ENCODE measurements at places on chromosomes 16 and 17.

DNA sequence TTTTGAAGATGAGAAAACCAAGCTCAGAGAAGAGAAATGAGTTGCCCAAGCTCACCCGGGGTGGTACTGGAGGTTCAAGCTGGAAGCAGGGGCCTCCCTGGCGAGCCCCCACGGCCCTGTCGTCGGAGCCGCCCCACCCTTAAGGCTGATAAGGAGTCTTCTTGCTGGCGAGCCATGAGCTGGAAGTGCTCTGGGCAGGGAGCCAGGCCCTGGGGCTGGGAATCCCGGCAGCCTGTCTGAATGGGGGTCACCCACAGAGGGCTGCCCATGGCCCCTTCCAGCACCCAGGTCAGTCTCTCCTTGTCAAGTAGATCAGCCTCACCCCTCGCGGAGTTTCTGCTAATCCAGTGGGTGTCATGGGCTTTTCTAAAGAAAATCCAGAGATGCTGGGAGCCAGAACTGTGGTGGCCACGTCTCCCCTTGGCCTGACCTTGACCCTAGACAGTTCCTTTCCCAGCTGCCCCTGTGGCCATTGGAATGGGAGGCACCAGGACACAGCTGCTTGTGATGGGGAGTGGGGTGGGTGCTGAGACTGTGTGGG is 1.2 kb upstream of the P2RX1 start:
- DNase-seq, result peak; percentile 80

- no peak for DNase-seq
Measured at GRCh38 chr17:68785565-68786486, 169.4 kb downstream of the ABCA8 start.

DNA sequence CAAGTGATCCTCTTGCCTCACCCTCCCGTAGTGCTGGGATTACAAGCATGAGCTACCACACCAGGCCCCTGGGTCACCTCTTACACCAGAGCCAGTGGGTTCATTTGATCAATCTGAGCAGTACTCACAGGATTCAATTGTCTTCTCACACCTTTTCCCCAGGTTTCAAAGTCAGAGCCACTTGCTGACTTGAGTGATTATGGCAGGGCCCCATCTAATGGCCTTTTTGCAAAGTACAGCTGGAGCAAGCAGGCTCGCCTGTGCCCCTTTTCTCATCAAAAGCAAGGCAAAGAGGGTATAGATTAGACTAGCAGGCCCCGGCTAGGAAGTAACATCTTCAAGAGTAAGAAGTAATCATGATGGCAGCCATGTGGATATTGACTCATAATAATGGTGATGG is 114.8 kb upstream of the NOL11 start:
- peak; percentile 59 for DNase-seq

- no peak for DNase-seq
Measured at GRCh38 chr17:50452630-50453300, 15.9 kb downstream of the CHAD start.

DNA sequence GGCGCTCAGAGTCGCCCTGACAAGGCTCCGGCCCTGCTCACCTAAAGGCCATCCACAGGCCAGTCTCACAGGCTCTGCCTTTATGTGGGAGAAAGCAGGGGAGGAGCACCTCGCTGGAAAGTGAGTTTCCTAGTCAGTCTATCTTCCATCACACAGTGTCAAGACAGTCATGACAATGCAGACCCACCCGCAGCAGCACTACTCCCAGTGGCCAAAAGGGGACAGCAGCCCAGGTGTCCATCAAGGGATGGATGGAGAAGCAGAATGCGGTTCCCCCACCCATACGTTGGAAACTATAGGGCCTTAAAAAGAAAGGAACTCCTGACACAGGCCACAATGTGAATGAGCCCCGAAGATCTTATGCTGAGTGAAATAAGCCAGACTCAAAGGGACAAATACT is 226.8 kb downstream of the ENGASE start:
- DNase-seq, result no peak

- DNase-seq, result no peak
Measured at GRCh38 chr16:23367988-23368387, 65.9 kb downstream of the SCNN1B start.

DNA sequence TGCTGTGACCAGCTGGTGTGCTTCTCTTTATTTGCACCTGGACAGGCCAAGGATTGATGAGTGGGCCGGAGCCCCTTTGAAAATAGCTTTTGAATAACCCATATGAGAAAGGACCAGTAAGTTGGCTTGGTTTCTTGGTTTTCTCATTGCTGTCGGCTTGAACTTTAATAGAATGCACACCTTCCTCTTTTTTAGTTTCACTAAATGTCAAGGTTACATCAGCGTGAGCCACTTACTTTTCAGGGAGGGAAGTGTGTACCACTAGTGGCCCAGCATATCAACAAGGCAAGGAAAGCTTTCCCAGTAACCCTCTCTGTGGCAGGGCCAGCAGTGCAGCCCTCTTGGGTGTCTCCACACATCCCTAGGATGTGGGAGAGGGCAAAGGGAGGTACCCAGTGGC is 433.3 kb downstream of the CA10 start:
- DNase-seq, result no peak

DNA sequence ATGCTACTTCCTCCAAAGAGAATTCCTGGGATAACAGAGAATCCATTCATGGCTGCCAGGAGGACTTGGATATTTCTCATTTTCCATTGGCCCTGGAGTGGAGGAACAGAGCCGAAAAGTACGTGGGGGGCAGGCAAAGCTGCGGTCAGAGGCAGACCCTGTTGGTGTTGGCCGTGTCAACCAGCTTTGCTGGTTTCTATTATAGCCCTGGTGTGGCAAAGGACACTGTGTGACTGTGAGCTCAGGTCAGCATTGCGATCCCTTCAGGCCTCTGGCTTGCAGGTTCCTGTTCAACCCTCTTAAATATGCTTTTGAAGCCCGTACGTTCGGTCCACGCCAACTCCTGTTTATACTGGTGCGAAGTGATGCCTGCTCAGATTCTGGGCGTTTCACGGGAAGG is 596.2 kb downstream of the MAF start:
- no peak for DNase-seq

DNA sequence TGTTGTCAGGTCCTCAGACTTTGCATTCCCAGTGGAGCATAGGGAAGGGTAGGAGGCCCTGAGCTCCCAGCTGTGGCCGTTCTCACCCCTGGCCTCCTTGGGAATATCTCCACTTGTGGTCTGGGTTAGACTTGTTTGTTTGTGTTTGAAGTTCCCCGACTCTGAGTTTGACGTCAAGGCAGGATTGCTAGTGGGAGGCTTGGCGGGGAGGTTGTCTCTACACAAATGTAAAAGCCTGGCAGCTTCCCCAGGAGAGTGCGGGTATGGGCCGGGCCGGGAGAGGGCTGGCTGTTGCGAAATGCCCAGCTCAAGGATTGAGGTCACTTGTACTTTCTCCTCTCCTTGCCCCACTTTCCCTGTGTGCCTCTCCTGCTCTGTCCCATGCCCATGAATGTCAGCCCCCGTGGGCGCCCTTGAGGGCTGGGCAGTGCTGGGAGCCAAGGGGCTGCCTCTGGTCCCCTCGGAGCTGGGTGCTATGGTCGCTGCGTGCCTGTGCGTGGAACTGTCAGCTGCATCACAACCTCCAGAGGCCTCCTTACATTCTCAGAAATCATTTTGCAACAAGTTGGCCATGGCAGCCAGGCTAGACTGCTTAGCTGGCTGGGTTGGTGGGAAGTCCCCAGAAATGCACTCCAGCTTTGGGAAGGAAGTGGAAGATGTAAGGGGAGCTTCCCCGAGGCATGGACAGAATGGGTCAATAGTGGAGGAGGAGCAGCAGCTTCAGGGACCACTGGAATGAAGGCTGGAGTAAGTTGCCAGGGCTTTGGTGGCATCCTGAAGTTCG is 84.3 kb downstream of the KSR1 start:
- DNase-seq, result peak; percentile 99

DNA sequence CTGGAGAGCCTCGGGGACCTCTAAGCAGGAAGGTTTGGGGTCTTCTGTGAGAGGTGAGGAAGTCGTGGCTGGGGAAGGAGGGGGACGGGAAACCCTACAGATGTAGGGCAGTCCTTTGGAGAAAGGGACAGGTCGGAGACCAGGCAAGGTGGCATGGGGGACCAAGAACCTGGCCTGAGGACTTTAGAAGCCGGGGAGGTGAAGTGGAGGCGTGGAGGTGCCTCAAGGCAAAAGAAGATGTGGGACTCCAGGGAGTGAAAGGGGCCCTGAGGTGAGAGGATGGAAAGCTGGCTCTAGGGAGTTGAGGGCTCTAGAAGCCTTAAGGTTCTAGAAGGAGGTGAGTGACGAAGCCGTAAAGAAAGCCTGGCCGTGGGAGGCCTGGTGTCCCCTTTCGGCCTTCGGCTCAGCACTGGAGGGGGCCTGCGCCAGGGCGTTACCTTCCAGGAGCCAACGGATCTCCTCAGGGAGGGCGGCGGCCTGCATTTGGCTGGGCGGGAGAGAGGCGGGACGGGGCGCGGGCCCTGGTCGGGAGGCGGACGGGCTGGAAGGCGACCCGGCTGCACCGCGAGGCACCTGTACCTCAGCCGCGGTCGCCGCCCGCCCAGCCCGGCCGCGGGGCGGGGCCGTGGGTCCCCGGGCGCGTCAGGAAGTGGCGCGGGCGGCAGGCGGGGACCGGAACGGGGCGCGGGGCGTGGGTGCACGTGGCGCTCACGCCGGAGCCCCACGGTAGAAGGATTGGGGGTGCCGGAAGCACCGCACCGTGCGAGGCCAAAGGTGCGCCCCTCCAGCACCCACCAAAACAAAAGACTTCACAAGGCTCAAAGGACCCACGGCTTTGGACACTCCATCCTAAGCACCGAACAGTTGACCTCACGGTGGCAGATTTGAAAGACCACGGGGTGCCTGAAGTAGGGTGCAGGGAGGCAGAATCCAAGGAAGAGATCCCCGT is at the start of gene SKAP1:
TSS of gene SKAP1 (minus strand) at position 577 of the 949 bp plus-strand sequence.
- no peak for DNase-seq

DNA sequence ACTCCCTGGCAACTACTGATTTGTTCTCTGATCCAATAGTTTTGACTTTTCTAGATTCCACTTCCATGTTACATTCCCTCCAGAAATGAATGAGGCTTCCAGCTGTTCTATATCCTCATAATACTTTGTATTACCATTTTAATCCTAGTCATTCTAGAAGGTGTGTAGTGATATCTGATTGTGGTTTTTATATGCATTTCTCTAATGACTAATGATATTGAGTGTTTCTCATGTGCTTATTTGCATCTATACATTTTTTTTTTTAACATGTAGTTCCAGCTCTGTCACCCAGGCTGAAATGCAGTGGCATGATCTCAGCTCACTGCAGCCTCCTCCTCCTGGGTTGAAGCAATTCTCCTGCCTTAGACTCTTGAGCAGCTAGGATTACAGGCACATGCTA is 7.3 kb downstream of the ADGRG5 start:
- DNase-seq, result no peak

- peak; percentile 72 for DNase-seq
Measured at GRCh38 chr16:84084570-84085270, 32.0 kb downstream of the MBTPS1 start.

DNA sequence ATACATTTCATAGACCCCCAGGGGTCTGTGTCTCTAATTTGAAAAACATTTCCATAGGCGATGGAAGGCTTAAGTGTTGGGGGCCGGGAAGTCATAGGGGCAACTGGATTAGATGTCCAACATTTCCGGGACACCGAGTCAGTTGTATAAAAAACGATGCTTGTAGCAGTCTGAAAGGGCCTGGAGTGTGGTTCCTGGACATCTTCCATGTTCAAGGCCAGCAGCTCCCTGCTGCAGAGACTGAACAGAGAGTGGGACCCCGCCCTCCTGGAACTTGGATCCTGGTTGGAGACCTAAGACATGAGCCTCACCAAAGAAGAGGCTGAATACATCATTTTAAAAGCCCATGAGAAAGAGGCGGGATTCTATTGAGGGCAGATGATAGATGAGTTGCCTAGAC is 82.0 kb upstream of the ZNF423 start:
- no peak for DNase-seq

GRCh38 chr16:79074951-79075350 is 525.6 kb downstream of the MAF start:
- no peak for DNase-seq

DNA sequence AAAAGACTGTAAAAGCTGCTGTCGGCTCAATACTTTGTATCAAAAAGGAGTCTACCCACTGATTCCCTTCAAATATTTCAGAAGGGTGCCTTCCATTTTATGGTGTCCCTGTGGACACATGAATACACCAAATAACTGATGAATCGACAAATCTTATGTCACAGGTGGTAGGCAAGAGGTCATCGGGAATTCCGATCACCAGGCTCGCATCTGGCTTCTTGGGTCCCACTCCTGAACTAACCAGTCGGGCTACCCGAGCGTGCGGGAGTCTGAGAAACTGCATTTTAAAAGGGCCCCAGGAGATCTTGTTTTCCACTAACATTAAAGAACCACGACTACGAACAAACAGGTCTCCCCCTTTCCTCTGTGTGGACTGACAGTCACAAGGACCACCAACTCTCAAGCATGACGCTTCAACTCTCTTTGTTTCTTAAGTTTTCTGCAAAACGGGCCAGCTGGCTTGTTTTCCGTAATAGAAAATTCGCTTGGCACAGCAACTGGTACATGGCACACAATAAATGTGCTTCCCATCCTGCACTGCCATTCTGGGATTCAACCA is 873 bp downstream of the PSME3IP1 start:
- DNase-seq, result no peak

- no peak for DNase-seq
Measured at GRCh38 chr16:70754371-70754770, 46.6 kb downstream of the VAC14 start.

GRCh38 chr17:50946223-50946890 is 80.2 kb upstream of the TOB1 start:
- no peak for DNase-seq

DNA sequence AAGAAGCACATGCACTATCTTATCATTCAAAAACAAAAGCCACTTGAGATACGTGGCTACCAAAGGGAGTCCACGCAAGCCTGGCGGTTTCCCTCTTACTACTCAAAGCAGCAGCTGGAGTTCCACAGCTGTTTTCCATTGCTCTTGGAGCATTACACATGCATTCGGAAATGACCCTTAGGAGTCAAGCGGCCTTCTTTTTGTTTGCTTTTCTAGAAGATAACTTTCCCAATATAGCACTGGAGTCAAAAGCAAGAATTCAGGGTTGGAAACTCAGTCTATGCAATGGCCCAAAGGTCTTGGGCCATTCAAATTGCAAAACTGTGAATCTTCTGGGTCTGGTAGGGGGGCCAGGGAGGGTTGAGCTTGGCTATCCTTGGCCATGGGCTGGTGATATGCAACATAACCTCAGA is 97.8 kb upstream of the MAF start:
- peak; percentile 76 for DNase-seq

- DNase-seq, result no peak
Measured at GRCh38 chr16:30546115-30546514, 11.5 kb upstream of the ZNF747 start.
